GM19239 (cell line): ENCODE measurements at places on chromosomes 4 and X.

- peak; percentile 73 for DNase-seq
These were observed 30.0 kb downstream of the CTBP1 start for GRCh38 chr4:1218634-1219565.

GRCh38 chr4:79959652-79960051, 113.4 kb downstream of the ANTXR2 start:
- no peak for DNase-seq

- DNase-seq = no peak
These were observed 1.5 kb downstream of the TIFA start for GRCh38 chr4:112284166-112284565.

GRCh38 chr4:14749910-14750309, 252.4 kb upstream of the CPEB2 start:
- DNase-seq = no peak

- no peak for DNase-seq
These were observed 831.5 kb downstream of the STIM2 start for GRCh38 chr4:27692158-27692557.

DNA sequence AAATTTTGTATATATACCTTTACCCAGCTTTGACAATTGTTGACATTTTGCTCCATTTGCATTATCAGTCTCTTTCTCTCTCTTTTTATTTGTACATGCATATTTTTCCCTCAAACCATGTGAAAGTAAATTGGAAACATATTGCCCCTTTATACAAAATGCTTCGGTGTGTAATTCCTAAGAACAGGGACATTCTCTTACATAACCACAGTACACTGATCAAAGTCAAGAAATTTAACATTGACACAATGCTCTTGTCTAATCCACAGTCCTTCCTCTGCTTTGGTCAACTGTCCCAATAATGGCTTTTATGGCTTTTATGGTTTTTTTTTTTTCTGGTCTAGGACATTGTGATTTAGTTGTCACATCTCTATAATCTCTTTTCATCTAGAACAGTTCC, 9.5 kb upstream of the SMS start:
- no peak for DNase-seq

- no peak for DNase-seq
These were observed 34.7 kb downstream of the IRS4 start for GRCh38 chrX:108701633-108702032.

DNA sequence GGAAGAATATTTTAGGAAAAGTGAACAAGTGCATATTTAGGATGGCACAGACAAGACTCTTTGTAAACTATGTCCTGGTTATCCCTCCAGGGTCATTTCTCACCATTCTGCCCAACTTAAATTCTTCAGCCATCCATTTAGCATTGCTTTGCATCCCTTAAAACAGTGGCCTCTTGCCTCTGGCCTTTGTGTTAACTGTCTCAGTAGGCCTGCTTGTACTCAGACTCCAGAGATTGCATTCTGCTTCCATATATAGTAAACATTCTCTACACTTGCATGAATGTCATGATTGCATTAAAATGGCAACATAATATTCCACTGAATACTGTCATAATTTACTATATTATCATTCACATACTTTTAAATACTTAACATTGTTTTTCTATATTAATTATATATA, 43.2 kb downstream of the NR3C2 start:
- DNase-seq = no peak

DNA sequence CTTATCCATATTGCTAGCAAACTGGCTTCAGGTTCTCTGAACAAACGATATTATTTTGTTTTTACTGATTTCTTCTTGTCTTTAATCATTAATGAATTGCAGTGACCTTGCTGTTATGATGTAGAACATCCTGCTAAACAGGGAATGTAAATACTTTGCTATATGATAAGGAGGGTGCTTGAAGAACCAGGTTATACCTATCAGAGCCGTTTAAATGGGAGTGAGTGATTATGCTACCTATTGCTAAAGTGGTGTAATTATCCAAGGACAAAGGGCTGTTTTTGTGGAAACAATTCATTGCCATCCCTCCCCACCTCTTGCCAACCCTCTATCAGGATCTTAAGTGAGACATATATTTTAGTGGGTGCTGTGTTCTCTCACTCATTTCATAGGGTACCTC, 788.9 kb downstream of the RPA4 start:
- DNase-seq = no peak

- no peak for DNase-seq
These were observed 28.3 kb upstream of the WDR19 start for GRCh38 chr4:39154009-39154408.

DNA sequence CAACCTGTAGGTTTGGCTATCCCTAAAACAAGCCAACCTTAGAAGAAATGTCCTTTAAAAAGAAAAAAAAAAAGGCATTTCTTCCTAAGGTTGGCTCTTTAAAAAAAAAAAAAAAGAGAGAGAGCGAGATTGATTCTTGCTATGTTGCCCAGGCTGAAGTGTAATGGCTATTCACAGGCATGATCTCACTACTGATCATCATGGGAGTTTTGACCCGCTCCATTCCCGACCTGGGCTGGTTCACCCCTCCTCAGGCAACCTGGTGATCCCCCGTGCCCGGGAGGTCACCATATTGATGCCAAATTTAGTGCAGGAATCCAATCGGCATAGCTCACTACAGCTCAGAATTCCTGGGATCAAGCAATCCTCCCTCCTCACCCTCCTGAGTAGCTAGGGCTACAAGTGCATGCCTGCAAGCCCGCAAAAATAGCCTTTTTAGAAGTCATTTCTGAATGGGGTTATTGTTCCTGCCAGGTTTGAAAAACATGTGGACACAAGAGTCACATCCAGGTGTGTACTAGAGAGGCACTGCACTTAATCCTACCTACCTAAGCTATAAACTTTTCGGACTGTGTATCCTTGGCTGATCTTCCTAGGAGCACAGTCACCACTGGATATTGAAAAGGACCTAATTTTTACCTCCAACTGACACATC, 61.4 kb upstream of the ZCCHC13 start:
- DNase-seq = no peak

DNA sequence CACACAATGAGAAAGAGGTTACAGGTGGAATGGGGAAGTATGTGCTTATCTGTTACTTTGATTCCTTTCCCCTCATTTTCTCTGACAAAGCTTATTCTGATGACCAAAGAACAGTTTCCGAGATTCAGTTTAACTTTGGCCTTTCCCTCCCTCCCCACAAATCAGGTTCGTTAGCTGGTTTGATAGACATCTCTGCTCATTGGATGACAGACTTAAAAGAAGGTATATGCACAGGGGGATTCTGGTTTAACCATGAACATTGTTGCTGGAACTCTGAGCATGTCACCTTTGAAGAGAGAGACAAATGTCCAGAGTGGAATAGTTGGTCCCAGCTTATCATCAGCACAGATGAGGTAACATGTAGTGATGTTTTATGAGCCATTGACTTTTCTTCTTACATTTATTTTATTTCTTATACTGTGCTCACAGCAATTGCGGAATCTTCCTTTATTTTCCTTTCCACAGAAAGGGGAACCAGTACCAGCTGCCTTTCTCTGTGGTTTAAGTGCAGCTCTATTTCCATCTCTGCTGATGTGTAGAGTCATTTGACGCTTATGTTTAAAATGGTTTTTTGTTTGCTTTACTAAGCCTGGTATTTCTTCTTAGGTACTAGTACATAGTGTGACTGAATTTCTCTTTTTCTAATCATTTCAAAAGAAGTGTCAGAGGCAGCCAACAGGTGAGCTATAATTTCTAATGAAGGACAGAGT, 125.0 kb downstream of the AKAP4 start:
- no peak for DNase-seq

DNA sequence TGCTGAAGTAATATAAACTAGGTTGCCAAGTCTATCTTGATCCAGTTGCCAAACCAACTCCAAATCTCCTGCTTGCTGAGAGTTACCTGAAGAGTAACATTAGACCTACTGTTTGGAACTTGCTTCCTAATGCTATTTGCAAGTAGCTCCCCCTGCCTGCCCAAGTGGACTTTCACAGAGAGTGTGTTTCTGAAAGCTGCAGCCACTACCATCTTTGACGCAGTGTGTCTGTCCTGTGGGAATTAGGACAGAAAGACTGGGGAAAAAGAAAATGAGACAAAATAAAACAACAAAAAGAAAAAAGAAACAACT, 195.0 kb upstream of the HS3ST1 start:
- DNase-seq = no peak

- no peak for DNase-seq
These were observed 23.3 kb downstream of the MECP2 start for GRCh38 chrX:154074199-154074598.

DNA sequence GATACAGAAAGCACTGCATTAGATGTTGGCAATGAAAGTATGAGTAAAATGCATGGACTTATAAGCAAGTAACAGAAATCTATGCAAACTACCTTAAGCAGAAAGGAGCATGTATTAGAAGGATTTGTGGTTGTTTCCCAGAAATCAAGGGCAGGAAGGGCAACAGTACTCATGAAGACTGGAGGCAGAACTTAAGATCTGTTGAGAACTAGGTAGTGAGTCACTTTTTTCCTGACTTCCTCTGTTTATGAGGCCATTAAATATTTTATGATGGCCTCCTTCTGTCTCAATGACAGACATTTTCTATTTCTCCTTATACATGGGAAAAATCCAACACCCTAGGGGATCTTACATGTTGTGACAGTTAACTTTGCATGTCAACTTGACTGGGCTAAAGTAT, 398.2 kb downstream of the MID1IP1 start:
- DNase-seq = no peak

DNA sequence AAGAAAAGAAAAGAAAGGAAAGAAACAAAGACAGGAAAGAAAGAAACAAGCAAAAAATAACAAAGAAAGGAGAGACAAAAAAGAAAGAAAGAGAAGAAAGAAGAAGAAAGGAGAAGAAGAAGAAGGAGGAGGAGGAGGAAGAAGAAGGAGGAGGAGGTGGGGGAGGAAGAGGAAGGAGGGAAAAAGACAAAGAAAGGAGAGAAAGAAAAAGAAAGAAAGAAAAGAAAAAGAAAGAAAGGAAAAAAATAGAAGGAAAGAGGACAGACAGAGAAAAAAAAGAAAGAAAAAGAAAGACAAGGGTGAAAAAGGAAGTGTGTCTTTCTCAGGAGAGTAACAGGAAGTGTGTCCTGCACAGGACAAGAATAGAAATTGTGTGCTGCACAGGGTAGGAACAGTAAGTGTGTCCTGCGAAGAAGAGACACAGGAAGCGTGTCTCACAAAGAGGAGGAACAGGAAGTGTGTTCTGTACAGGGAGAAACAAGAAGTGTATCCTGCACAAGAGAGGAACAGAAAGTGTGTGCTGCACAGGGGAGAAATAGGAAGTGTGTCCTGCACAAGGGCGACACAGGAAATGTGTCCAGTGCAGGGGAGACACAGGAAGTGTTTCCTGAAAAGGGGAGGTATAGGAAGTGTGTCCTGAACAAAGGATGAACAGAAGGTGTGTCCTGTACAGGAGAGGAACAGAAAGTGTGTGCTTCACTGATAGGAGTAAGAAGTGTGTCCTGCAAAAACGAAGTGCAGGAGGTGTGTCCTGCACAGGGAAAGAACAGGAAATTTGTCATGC, 101.2 kb downstream of the ARSF start:
- no peak for DNase-seq

GRCh38 chr4:180521181-180521580, 1722.0 kb upstream of the TENM3 start:
- DNase-seq = no peak

DNA sequence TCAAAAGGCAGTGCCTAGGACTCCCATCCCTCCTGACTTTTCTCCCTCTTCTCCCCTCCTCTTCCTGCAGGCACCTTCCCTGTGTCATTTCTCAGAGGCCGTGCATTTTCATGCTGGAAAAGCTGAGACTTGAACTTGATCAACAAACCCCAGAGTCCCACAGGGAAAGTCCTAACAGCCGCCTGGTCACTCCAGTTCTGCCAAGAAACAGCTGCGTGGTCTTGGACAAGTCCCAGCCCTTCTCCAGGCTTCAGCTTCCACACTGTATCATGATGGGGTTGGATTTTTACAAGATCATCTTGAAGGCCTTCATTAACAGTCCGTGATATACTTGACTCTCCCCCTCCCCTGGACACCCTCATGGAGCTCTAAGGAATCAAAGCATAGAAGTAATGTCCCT, 366.0 kb downstream of the BCOR start:
- no peak for DNase-seq

- DNase-seq = no peak
These were observed 2375.1 kb upstream of the AGA start for GRCh38 chr4:179817317-179817716.

DNA sequence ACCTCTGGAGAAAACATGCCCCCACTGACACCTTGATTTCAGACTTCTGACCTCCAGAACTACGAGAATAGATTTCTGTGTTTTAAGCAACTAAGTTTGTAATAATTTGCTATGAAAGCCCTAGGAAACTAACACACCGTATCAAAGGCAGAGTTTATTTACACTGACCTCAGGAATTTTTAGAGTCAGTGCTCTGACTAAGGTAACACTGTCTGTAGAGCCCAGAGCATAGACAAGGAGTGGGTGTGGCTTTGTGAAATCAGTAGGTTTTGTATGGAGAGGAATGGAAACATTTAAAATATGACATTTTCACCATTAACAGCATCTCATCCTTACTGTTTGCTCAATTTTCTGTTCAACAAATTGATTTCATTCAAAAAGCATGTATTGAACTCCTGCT, 764.4 kb upstream of the PCDH10 start:
- no peak for DNase-seq

GRCh38 chrX:150940844-150941495, 42.2 kb upstream of the HMGB3 start:
- DNase-seq = no peak

GRCh38 chr4:40586729-40587128, 42.9 kb downstream of the RBM47 start:
- DNase-seq = no peak

DNA sequence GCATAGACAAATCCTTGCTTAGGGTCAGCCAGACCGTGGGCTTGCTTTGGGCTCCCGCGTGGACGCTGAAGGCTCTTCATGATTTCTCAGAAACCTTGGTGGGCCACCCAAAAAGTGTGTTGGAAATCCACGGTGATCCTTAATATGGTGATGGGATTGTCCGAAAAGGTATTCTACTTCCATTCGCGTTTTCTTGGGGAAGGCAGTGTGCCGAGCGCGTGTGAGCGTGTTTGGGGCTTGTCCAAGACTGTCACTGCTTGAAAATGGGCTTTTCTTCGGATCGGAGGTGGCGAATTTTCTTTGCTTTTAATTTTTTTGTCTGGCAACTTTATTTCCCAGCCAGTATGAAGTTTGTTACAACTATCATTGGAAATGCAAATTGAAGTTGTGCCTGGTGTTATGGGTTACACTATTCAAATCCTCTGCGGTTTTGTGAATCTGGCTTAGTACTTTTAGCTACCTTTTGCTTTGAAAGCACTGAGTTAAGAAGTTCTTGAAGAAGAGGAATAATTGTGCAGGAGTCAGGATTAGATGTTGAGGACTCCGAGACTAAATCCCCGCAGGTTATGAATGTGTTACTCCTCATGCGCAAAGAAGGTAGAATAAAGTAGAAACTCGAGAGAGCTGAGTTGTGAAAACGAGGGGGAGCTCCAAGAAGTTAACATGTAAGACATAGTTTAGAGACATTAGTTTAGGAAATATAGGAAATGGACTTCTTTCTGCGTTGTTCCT, 3.2 kb downstream of the SPRY1 start:
- no peak for DNase-seq

DNA sequence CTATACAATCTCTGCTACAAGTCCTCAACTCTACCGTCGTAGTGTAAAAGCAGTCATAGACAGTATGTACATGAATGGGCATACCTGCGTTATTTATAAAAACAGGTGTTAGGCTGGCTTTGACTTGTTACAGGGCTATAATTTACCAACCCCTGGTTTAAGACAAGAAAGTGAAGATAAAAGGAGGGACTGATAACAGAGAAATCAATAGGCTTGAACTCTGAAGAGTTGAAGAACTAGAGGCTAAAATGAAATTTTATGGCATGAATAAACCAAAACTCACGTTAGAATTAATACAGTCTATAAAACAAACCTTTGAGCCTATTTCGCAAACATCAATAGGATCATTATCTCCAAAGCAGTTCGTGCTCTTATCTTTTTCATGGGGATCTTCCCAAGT, 36.2 kb downstream of the PPA2 start:
- no peak for DNase-seq
